ENCODE measurements at places on chromosomes 6 and 20. TPM values are rescaled to one million over a fixed set of nuclear protein-coding genes. Genes with fewer than 3 reads are reported as not detected.

DNA sequence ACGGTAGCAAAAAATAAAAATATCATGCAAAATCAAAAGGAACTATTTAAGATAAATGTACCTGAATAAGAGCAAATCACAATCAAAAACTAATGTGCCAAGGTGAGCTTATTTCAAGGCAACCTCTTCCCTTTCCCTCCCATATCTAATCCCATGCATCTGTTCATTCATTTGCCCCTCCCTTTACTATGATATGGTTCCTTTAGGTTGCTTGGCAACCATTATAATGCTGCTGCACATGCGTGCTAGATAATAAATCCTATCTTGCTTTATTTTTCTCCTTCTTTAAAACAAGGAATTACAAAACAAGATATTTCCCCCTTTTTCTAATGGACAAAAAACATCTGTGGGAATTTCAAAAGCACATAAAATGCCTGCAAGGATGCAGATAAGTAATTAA lies 318.2 kb upstream of the POU3F2 start:
- no peaks in the 10 kb centered on the region for H3K27me3 ChIP-seq
- no peak overlapping the region for H3K27ac ChIP-seq
- no peak overlapping the region for H3K4me3 ChIP-seq
- H3K4me1 ChIP-seq, result no peaks in the 10 kb centered on the region

DNA sequence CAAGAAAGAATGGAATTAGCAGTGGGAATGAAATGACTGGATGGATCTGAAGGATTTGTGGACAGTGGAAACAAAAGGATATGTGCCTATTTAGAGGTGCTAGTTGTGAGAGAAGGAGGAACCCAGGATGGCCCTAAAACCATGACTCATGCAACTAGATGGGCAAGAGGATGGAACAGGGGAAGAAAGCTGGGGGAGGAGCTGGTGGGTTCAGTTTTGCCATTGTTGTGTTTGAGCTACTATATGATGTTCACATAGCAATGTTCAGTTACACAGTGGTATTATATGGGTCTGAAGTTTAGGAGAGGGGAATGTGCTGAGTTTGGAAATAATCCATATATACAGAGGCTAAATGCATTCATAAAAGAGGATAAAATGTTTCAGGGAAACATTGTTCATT lies 125.7 kb upstream of the SSTR4 start:
- DNase-seq, result no peak
- no peaks in the 10 kb centered on the region for H3K27me3 ChIP-seq
- H3K4me3 ChIP-seq, result no peak overlapping the region
- no peaks in the 10 kb centered on the region for H3K36me3 ChIP-seq

FAM184A gene
- total RNA-seq, result 2.2 TPM

DNA sequence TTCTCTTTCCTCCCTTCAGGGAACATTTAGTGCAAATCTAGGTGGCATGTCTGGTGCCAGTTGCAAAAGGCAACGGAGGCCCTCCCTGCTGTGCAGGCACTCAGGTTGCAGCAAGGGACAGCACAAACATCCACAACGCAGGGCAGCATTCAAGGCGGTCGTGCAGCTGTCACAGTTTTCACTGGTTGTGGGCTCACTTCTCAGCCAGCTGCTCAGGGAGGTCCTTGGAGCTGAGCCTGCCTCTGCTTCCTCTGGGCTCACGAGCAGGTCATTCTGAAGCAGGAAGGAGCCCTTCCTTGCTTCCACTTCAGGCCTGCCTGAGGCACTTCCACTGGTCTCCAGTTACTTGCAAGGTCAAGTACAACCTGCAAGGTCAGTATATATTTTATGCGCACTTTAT lies 3.8 kb upstream of the NPEPL1 start:
- no peak for DNase-seq
- no peak overlapping the region for H3K4me3 ChIP-seq
- H3K4me1 ChIP-seq, result peaks cover 15% of the 10 kb centered on the region
- H3K36me3 ChIP-seq, result peaks cover 27% of the 10 kb centered on the region

- no peaks in the 10 kb centered on the region for H3K4me1 ChIP-seq
- no peaks in the 10 kb centered on the region for H3K27me3 ChIP-seq
- no peak for DNase-seq
- no peak overlapping the region for H3K4me3 ChIP-seq
- no peaks in the 10 kb centered on the region for H3K36me3 ChIP-seq
Measured at GRCh38 chr6:128422871-128423270, 97.5 kb downstream of the PTPRK start.

RPS6KA2 gene
- 1.9 TPM for total RNA-seq

DNA sequence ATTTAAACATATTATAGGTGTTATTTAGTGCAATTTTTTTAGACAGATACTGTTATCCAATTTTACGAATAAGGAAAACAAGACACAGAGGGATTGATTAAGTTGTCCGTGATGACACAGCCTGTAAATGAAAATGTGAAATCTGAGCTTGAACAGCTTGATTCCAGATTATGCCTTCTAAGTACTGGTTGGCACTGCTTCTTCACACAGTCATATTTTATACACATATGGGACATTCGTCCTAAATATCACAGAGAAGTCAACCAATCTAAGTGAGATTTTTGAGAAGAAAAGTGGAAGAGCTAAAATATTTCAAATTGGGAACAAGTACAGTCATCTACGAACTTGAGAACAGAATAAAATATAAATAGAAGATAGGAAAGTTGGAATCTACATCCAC lies 756.3 kb downstream of the BCKDHB start:
- H3K36me3 ChIP-seq, result no peaks in the 10 kb centered on the region
- no peak overlapping the region for H3K4me3 ChIP-seq
- H3K27ac ChIP-seq, result no peak overlapping the region
- no peak for DNase-seq
- no peaks in the 10 kb centered on the region for H3K27me3 ChIP-seq

- DNase-seq, result no peak
- H3K36me3 ChIP-seq, result peaks cover 14% of the 10 kb centered on the region
Measured at GRCh38 chr6:33714385-33715040, 3.0 kb upstream of the UQCC2 start.

ZSCAN26 gene
- 6.7 TPM for total RNA-seq

GRCh38 chr20:36951979-36952738 lies 651 bp upstream of the SAMHD1 start:
- H3K36me3 ChIP-seq, result peaks cover 31% of the 10 kb centered on the region
- peak overlapping the region; percentile 99 for H3K4me3 ChIP-seq
- DNase-seq, result no peak
- H3K4me1 ChIP-seq, result peaks cover 36% of the 10 kb centered on the region

GRCh38 chr6:37168811-37169495 lies 999 bp upstream of the PIM1 start:
- peaks cover 35% of the 10 kb centered on the region for H3K36me3 ChIP-seq
- H3K4me3 ChIP-seq, result peak overlapping the region; percentile 97
- peaks cover 28% of the 10 kb centered on the region for H3K4me1 ChIP-seq
- H3K27ac ChIP-seq, result peak overlapping the region; percentile 95
- DNase-seq, result peak; percentile 38
- H3K27me3 ChIP-seq, result peaks cover 4% of the 10 kb centered on the region

GRCh38 chr6:50123688-50124087 lies 74.0 kb upstream of the DEFB112 start:
- DNase-seq, result no peak
- H3K36me3 ChIP-seq, result no peaks in the 10 kb centered on the region
- H3K27me3 ChIP-seq, result no peaks in the 10 kb centered on the region
- H3K4me1 ChIP-seq, result no peaks in the 10 kb centered on the region
- H3K4me3 ChIP-seq, result no peak overlapping the region

DNA sequence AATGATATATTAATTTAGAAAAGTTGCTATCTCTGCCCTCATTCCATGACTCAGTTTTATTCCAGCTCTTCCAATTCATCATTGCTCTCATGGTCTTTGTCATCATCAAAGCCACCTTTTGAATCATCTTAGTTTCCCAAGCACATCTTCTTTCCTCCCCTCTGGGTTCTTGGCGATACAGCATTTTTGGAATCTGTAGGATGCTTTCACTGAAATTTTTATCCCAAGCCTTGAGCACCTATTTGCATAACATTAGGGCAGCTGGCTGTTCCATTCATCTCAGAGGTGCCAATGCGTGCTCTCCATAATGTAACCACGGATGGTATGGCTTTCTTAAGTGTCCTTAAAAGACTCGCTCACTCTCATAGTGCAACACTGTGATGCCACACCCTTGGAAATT lies 100.4 kb downstream of the SNX5 start:
- peaks cover 24% of the 10 kb centered on the region for H3K27me3 ChIP-seq
- H3K4me3 ChIP-seq, result no peak overlapping the region
- H3K4me1 ChIP-seq, result peaks cover 13% of the 10 kb centered on the region
- no peak overlapping the region for H3K27ac ChIP-seq

- H3K27me3 ChIP-seq, result no peaks in the 10 kb centered on the region
- H3K27ac ChIP-seq, result no peak overlapping the region
- peaks cover 68% of the 10 kb centered on the region for H3K36me3 ChIP-seq
- no peak overlapping the region for H3K4me3 ChIP-seq
- DNase-seq, result no peak
- peaks cover 39% of the 10 kb centered on the region for H3K4me1 ChIP-seq
Measured at GRCh38 chr6:30709101-30709868, 7.8 kb downstream of the MDC1 start.

DNA sequence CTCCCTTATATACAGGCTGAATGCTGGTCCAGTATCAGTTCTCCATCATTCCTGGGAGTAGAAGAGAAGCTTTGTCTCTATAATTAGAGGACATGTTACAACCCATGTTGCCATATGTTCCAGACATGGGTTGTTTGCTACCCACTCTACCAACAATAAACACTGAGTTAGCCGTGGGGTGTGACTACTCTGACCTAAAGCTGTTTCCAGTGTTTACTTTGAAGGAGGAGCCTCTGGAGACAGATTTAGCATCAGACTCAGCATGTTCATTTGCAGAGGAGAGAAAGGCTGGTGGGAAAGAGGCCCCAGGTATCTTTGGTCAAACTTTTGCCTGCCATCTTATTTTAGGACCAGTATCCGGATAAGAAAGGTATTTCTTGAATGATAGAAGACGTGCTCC lies 157.9 kb upstream of the SNX9 start:
- no peak for DNase-seq

DNA sequence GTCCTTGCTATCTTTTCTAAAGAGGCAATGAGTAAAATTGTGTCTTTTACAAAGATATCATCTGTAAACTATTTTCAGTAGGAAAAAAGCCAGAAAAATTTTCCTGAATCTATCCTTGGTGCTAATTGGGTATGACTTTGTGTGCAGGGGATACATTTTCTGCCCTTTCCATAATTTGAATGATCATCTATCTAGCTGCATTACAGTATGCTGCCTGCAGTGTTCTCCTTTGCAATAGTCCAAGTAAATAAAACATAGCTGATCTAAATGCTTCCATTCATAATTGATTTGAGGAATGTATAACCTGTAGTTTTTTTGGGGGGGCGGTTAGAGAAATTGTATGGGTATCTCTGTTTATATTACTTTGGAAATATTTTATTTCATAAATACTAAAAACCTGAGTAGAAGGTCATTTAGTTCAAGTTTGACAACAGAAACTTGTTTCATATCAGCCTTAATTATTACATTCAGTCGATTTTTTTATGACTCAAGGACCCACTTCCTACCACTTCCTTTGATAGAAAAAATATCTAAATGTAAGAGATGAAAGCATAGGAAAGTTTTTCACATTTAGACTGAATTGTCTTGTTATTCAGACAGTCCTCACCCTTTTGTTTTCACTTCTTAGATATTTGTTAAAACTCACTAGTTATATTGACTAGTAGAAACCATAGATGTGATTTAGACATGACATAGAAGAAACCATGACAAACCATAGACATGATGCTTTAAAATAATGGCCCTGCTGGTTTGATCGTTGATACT lies 75.3 kb downstream of the AIG1 start:
- H3K4me1 ChIP-seq, result peaks cover 10% of the 10 kb centered on the region
- no peaks in the 10 kb centered on the region for H3K27me3 ChIP-seq
- no peak overlapping the region for H3K4me3 ChIP-seq

DNA sequence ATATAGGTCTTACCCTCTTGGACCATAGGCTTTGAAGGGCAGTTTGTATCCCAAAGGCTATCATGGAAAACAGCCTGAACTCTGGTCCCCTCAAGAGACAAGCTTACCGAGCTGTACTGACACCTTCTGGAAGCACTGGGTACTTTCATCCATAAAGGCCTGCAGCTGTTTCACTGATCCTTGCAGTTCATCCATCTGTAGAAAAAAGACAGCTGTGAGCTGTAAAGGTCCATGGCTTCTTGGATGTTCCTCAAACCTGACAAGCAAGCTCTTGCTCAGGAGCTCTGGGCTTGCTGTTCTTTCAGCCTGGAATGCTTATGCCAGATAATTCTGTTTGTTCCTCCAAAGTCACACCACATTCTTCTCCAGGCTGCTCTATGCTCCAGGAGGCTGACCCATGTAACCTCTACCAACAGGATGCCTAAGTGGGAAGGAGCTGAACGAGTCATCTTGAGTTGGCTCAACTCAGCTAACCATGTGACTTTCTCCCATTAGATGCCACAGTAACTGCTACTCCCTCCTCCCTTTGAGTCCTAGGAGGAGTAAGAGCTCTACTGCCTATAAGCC lies 8.8 kb upstream of the NDRG3 start:
- peaks cover 62% of the 10 kb centered on the region for H3K36me3 ChIP-seq
- H3K27ac ChIP-seq, result no peak overlapping the region
- DNase-seq, result peak; percentile 67
- H3K4me1 ChIP-seq, result peaks cover 16% of the 10 kb centered on the region

GRCh38 chr20:58231683-58232082 lies 3.2 kb upstream of the ANKRD60 start:
- no peak for DNase-seq
- peaks cover 24% of the 10 kb centered on the region for H3K4me1 ChIP-seq
- no peak overlapping the region for H3K4me3 ChIP-seq
- H3K27me3 ChIP-seq, result peaks cover 29% of the 10 kb centered on the region
- peaks cover 17% of the 10 kb centered on the region for H3K36me3 ChIP-seq
- H3K27ac ChIP-seq, result no peak overlapping the region

DNA sequence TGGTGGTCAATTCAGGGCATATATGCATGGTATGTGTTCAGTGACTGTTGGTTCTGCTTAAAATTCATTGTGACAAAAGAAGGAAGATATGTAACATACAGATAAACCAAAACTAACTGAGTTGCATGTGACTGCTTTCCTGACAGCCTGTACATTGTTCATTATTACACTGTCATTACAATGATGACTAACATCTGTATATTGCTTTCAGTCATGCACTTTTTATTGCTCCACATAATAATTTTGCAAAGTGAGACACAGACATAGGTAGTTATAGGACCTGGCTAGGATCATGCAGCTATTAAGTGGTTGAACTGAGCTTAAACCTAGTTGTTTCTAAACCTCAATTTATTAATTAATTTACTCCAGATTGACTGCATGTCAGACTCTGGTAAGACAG lies 703.2 kb downstream of the HDGFL1 start:
- H3K36me3 ChIP-seq, result no peaks in the 10 kb centered on the region
- H3K27ac ChIP-seq, result no peak overlapping the region
- H3K4me3 ChIP-seq, result no peak overlapping the region
- no peak for DNase-seq

DNA sequence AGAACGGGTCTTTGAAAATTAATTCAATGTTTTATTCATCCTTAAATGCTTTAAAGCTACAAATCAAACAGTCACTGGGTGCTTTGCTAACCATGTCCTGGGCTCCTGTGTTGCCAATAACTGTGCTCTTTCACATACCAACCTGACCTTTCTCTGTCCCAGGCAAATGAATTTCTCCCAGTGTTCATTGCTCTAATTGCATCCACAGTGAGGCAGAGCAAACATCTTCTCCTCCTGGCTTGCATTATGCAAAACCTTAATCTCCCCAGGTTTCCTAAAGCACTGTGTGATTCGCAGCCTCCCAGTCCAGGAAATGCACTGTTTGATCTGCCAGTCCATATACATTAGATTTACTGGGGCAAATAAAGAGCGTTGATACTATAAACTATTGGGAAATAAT lies 219.0 kb downstream of the PREX1 start:
- no peak for DNase-seq
- no peak overlapping the region for H3K27ac ChIP-seq

- H3K27ac ChIP-seq, result peak overlapping the region; percentile 30
- H3K4me3 ChIP-seq, result no peak overlapping the region
- no peak for DNase-seq
- H3K36me3 ChIP-seq, result peaks cover 59% of the 10 kb centered on the region
Measured at GRCh38 chr20:49228676-49229075, 9.5 kb downstream of the DDX27 start.

Data from activated CD8-positive, alpha-beta T cell treated with anti-CD3 and anti-CD28 coated beads, Interleukin-2, amount 10 ng/mL, durations not matched to agents 7 days and 5 days (primary cell).